Stimulated activated CD4-positive, alpha-beta T cell treated with anti-CD3 and anti-CD28 coated beads, Interleukin-1b, Interleukin-23, amount 100 ng/mL, for 1 hour (primary cell): ENCODE measurements at places on chromosomes 16 and 17.
A peak's percentile ranks its signal among the peaks of the same experiment; 100 is the strongest.

DNA sequence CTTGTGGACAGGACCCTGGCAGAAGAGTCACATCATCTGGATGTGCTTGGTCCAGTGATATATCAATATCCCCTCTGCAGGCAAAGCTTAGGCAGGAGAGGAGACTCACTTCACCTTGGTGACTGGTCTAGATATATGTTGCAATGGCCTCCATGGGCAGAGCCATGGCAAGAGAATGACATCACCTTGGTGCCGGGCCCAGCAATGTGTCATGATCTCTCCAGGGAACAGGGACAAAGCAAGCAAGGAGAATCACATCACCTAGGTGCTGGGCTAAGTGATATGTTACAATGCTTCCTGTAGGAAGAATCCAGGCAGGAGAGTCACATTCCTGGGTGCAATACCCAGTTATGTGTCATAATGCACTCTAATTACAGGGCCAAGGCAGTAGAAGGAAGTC lies 2106.2 kb downstream of the TP53TG3F start:
- no peak for DNase-seq

- no peak for DNase-seq
These were observed 19.2 kb downstream of the TMEM114 start for GRCh38 chr16:8571061-8571596.

DNA sequence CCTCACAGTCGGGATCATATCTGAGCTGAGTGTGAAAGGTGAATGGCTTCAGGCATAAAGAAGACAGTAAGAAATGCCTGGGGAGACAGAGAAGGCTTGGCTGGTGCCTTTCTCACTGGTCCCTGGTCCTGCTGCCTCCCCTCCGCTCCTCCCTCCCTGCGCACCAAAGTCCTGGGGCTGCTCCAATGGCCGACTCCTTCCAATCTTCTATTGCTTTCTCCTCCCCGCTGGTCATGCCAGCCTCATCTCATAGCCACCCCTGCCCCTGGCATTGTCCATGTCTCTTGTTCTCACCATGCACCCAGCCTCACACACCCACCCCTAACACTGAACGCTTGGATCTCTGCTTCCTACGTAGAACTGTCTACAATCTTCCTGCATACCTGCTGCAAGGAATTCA lies 18.0 kb downstream of the TLE7 start:
- DNase-seq: no peak

- no peak for DNase-seq
These were observed 99.9 kb upstream of the ZNF750 start for GRCh38 chr17:82939621-82940135.

DNA sequence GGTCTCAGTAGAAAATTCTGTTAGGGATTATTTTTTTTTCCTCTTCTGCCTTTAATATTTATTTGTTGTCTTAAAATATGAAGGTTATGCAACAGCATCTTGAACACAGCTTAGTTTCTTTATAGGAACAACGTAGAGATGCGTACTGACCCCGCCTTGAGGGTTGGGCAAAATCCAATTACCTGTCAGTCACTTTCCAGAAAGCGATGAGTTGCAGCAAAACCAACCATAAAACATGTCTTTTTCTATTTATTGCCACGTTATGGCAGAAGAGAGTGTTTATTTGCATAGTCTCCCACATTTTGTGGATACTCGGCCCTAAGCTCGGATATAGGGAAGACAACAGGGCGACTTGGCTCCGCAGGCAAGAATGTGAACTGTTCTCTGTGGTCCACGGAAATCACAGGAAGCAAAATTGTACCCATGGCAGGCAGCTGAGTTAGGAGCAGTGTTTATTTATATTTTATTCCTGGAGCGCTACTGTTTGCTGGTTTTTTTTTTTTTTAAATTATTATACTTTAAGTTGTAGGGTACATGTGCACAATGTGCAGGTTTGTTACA lies 44.3 kb upstream of the CACNG5 start:
- DNase-seq: no peak

- DNase-seq: peak; percentile 85
These were observed at the start of gene MSI2 for GRCh38 chr17:57255776-57256681. Gene MSI2 (plus strand): TSS chr17:57256523. CDS start chr17:57256743, 220 bp downstream.

GRCh38 chr17:50033316-50033715 lies 22.6 kb upstream of the ITGA3 start:
- DNase-seq: no peak
